ENCODE measurements at places on chromosomes 5 and 9.

GRCh38 chr9:80644044-80644443, 1045.3 kb downstream of the TLE1 start:
- DNase-seq, result peak; percentile 36

DNA sequence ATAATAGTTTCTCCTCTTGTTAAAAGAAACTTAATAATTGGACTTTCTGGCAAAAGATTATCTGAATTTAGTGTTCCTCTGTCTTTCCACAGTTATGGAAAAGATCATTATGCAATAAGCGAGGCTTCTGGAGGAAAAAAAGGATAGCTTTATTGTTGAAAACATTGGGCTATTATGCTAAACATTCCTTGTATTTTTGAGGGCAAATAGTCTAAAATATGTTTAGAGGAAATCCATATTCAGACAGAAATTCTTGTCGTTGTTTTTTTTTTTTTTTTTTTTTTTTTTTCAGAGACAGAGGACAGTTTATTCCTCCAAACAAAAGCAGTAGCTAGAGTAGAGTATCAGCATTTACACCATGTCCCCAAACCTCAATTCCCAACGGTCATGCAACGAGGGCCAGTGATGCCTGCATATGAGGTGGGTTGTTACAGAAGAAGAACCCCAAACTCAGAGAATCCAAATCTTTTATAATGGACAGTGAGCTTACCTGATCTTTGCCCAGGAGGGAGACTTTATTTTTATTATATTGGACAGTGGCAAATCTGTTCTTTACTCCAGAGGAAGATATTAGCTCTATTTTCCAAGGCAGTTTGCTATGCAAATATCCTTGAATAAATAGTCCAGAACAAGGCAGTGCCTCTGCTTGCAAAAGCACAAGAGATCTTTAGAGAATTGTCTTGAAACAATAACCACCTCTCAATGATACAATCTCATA, 48.4 kb upstream of the CDK5RAP2 start:
- no peak for DNase-seq

- DNase-seq, result no peak
These were observed 212.0 kb downstream of the ADAMTS12 start for GRCh38 chr5:33679791-33680190.

- no peak for DNase-seq
These were observed 116.1 kb upstream of the PITX1 start for GRCh38 chr5:135149956-135150723.

DNA sequence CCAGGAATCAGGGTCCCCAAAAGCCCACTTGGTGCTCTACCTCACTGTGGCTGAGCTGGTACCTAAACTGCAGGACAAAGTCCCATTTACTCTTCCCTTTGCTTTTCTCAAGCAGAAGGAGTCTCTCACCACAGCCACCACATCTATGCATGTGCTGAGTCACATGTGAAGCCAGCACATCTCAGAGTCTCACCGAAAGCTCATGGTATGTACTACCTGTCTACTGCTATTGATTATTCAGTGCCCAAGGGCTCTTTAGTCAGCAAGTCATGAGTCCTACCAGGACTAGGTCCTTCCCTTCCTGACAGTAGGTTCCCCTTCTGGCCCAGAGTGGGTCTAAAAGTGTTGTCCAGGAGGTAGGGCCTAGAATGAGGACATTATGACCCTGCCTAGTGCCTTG, 130.7 kb upstream of the NTRK2 start:
- DNase-seq, result no peak

GRCh38 chr9:35229066-35229778, 67.4 kb downstream of the UNC13B start:
- peak; percentile 93 for DNase-seq

- DNase-seq, result no peak
These were observed 212.0 kb downstream of the DMRT2 start for GRCh38 chr9:1261879-1262766.
